ENCODE measurements at places on chromosomes 3 and 15. TPM values are rescaled to one million over a fixed set of nuclear protein-coding genes. Genes with fewer than 3 reads are reported as not detected.
A peak's percentile ranks its signal among the peaks of the same experiment; 100 is the strongest.

DNA sequence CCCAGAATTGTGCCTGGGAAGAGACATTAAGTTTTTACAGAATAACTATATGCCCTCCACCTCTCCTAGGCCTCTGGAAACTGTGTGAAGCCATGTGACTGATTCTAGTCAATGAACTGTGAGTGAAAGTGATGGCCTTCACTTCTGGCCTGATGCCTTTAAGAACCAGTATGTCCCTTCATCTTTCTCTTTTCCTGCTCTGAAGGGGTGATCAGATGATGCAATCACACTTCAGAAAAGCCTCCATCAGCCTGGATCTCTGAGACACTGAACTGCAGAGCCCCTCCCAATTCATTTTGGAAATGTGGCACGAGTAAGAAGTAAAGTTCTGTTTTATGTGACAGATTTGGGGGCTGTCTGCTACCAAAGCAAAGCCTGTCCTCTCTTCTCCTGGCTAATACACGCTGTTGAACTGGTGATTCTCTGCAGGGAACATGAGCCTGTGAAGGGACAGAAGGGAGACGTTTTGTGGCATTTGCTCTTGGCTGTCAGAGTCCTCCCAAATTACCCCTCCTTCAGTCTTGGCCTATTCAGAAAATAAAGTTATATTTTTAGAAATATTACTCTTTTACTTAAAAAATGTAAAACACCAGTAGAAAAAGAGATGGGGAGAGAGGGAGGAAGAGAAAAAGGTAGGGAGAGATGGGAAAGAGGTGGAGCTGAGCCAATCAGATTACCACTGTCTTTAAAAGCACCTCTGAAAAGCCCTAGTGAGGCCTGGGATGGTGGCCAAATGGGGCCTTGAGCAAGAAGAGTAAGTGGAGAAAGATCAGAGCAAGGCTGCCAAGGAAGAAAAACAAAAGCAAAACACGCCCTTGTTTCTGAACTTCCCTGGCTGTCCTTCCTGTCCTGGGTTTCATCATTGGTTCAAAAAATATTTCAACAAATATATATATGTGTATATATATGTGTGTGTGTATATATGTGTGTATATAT, 40.9 kb upstream of the RYK start:
- DNase-seq = peak; percentile 84

DNA sequence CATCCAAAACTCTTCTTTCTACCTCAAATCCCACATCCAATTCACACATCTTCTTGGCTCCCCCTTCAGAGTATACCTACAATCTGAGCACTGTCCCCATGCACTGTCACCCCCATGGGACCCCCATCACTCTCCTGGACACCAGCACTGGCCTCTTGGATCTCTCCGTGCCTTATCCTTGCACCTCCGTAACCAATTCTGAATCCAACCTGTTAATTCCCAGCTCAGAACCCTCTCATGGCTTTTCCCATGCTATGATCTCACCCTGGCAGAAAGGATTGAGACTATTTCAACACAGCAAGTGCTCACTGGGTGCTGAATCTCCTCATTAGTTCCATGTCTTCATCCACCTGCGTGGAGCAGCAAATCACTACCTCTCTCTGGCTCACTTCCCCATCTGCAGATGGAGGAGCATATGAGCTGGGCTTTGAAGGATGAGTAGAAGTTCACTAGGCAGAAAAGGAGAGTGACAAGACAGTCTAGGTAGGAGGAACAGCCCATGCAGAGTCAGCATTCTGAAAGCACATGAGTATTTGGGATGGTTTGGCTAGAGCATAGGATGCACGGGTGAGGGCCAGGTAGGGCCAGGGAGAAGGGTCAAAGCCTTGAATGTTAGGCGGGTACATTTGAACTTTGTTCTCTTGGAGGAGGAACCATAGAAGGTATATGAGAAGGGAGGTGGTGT, 48.7 kb downstream of the SLC6A6 start:
- DNase-seq = no peak

DNA sequence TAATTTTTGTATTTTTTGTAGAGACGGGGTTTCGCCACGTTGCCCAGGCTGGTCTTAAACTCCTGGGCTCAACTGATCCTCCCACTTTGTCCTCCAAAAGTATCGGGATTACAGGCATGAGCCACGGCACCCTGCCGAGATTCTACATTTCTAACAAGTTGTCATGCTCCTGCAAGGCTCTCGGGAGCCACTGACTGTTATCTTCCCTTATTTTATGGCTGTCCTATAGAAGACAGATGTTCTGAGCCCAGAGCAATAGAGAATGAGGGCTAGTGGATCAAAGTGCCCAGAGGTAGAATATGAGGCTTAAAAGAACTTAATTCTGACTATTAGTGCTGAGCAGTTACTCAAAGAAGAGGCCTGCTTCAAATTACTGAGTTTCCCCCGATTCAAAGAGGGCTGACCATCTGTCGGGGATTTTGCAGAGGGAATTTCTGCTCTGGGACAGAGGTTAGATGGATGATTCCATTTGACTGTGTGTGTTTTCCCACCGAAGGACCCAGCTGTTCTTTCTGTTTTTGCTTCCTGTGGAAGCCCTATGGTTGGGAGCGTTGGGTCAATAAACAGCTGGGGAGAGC, 39.5 kb downstream of the ITPR1 start:
- DNase-seq = no peak

DNA sequence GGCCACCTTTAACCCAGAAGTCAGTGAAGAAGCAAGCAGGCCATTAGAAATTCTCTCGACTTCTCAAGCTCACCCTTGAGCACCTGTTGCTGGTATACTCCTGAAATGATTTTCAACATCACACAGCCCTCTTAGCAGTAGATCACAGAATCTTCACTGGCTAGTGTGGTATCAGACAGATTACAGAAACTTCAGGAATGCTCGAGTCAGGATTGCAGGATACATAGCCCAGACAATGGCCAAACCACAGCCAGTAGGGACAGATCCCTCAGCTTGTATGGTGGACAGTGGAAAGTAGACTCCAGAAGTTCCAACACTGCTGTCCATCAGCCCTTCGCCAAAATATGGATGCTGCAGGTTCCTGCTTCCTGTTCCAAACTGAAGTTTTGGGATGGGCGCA, 4.5 kb upstream of the KLHL40 start:
- DNase-seq = no peak

MAPKAPK3 gene
- total RNA-seq = 27.1 TPM

TRPM1 gene
- 3.6 TPM for total RNA-seq

DNA sequence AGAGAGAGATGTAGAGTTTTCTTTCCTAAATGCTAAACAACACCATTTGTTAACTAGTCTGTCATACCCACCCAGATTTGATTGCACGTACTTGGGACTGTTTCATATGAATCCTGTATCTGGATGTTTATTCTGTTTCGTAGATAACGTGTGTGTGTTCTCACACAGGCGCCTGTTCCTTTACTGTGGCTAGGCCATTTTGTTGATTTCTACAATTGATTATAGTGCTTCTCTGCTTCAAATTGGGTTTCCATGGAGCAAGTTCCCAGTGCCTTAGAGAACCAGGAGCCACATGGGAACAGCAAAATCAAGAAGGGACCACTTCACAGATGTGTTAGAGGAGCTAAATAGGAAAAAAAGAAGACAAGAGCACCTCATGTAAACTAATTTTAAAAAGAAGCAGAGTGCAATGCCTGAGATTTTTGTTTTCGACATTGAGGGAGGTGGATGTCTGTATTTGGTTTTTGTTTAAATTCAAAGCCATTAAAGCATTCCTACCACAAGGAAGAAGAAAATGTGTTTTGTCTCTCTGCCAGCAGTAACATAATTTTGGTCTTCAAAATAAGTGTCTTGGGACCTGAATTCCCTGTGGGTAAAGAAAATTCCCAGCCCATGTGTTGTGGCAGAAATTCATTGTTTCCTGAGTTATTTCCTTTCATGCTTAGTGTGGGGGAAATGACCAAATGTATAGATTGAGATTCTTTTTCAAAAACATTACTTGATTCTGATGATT, 424.0 kb upstream of the C2CD4B start:
- DNase-seq = no peak

DNA sequence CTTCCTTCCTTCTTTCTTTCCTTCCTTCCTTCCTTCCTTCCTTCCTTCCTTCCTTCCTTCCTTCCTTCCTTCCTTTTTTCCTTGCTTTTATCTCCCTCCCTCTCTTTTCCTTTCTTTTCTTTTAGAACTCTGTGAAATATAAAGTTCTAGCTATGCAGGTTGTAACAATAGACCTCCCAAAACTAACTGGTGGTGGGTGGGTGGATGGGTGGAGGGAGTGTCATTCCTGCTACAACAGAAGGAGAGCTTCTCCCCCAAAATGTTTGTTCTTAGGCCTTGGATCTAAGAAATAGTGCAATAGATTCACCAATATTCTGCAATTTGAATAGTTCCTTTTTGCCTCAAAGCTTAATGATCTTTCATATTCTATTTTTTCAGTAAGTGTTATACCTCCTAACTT, 215.9 kb downstream of the GAP43 start:
- DNase-seq = no peak

GRCh38 chr3:107523539-107524325, 970 bp downstream of the BBX start:
- DNase-seq = peak; percentile 48

- no peak for DNase-seq
Measured at GRCh38 chr3:167456157-167456799, 17.6 kb downstream of the SERPINI2 start.

FBLN2 gene
- 248 TPM for total RNA-seq

- DNase-seq = no peak
Measured at GRCh38 chr15:61537337-61537736, 308.2 kb upstream of the RORA start.

GRCh38 chr3:47161983-47162696, 1.8 kb downstream of the SETD2 start:
- DNase-seq = no peak

DNA sequence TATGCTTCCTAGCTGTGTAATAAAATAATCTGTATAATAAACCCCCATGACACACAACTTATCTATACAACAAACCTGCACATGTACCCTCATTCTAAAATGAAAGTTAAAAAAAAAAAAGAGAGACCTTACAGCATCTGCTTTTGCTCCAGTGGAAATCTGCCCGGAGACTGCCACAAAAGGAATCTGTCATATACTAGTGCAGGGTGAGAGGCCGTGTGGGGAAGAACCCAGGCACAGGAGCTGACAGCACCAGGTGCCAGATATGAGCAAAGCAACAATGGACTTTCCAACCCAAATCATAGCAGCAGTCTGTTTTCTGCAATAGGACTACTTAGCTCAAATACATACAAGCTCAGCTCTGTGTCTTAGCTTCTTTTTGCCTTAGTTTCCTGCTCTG, 346.5 kb downstream of the ROBO1 start:
- DNase-seq = no peak

DNA sequence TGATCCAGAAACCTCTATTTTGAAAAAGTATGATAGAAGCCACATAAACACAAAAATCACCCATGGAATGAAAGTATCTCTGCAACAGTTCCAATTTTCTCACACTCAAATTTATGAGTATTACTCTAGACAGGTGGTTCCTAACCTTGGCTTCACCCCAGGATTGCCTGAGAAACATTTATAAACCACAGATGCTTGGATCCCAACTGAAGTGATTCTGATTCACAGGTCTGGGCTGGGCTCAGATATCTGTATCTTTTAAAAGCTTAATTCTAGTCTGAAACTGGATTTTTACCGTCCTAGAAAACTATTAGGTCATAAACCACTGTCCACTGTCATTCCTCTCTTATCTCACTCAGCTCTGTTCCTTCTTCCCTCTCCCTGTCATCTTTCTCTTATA, 7.4 kb upstream of the SST start:
- no peak for DNase-seq

DNA sequence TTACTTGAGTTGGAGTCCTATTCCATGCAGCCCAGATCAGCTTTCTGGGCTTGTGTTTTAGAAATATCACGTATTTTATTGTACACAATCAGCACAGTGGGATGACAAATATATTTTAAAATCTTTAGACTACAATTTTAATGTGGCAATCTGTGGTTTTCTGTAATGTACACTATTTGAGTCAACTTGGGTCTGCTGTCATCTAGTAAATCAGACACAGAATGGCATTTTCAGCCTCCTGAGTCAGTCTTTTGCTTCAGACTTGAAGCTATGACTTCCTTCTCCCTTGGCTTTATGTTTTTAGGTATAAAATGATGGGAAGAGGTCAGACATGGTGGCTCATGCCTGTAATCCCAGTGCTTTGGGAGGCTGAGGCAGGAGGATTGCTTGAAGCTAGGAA, 232.1 kb downstream of the NECTIN3 start:
- DNase-seq = no peak

DNA sequence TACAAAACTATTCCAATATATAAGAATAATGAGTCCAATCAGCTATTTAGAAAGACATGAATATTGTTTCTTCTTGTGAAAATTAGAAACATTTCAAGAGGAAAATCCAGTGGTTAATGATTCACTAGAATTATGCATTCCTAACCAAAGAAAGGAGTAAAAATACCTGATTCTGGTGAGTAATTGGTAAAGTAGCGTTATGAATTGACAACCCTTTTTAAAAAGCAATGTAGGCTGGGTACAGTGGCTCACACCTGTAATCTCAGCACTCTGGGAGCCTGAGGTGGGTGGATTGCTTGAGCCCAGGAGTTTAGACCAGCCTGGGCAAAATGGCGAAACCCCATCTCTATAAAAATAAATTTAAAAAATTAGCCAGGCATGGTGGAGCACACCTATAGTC, 43.3 kb downstream of the TOPAZ1 start:
- DNase-seq = no peak

All from testis (tissue), 5 donors.